Neural crest cell (in vitro differentiated cells): ENCODE measurements at places on chromosomes 13 and 19. TPM values are rescaled to one million over a fixed set of nuclear protein-coding genes. Genes with fewer than 3 reads are reported as not detected.

The ANGPTL8 gene
- total RNA-seq, result not detected in 2 replicates

The ZNF177 gene
- total RNA-seq, result 8.0 and 9.6 TPM in 2 replicates

The FXYD3 gene
- total RNA-seq, result 2.5 and 2.8 TPM in 2 replicates

The SIAH3 gene
- total RNA-seq, result 0.36 and 0.42 TPM in 2 replicates

The STOML3 gene
- not detected in 2 replicates for total RNA-seq

The ZNF784 gene
- total RNA-seq, result 11.0 and 12.4 TPM in 2 replicates

- no peak for DNase-seq
- no peaks in the 10 kb centered on the region for H3K27me3 ChIP-seq
- no peak overlapping the region for H3K27ac ChIP-seq
These were observed 823 bp downstream of the TLE5 start for GRCh38 chr19:3061182-3062161.

GRCh38 chr13:45807520-45808099, 43.9 kb downstream of the SIAH3 start:
- H3K4me3 ChIP-seq, result no peak overlapping the region
- no peaks in the 10 kb centered on the region for H3K36me3 ChIP-seq
- H3K4me1 ChIP-seq, result peaks cover 15% of the 10 kb centered on the region
- no peaks in the 10 kb centered on the region for H3K27me3 ChIP-seq
- H3K27ac ChIP-seq, result no peak overlapping the region
- DNase-seq, result peak; percentile 14

DNA sequence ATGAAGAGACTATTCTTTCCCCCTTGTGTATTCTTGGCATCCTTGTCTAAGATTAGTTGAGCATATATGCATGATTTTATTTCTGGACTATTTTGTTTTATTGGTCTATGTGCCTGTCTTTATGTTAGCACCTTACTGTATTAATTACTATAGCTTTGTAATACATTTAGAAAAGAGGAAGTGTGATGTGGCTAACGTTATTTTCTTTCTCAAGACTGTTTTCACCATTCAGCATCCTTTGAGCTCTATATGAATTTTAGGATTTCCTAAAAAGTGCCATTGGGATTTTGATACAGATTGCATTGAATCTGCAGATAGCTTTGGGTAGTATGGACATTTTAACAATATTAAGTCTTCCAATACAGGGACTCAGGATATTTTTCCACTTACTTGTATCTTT, 37.5 kb upstream of the PCDH20 start:
- no peak overlapping the region for H3K4me3 ChIP-seq
- no peaks in the 10 kb centered on the region for H3K36me3 ChIP-seq
- no peak overlapping the region for H3K27ac ChIP-seq
- no peaks in the 10 kb centered on the region for H3K27me3 ChIP-seq

DNA sequence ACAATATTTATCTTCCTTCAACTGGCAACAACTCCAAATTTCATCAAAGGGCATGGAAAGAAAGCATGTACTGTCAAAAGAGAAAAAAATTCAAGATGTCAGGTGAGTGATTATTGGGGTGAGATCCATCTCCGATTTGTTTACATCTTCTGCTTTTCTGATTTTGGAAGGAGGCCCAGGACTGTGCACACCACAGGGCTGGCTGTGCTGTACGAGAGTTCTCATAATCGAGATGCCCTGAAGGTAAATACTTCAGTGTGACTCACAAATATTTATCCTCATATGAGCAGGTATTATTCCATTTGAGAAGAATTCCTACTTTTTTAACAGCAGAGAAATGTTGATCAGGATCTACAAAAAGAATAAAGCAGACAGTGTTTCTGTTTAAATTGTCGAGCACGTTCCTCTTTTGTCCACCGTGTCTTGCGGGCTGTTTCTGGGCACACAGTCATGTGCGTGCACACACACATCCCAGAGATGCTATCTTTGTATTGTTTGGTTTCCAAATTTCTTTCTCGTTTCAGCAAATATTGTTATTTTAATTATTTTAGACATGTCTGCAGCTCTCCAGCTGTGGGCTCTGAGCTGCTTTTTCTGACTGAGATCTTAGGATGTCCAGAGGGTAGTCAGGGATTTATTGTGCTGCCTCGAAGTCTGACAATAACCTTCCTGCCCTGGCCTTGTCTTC, 103.8 kb downstream of the KL start:
- no peak for DNase-seq
- H3K27me3 ChIP-seq, result no peaks in the 10 kb centered on the region
- no peak overlapping the region for H3K4me3 ChIP-seq
- H3K36me3 ChIP-seq, result peaks cover 26% of the 10 kb centered on the region
- peaks cover 20% of the 10 kb centered on the region for H3K4me1 ChIP-seq

DNA sequence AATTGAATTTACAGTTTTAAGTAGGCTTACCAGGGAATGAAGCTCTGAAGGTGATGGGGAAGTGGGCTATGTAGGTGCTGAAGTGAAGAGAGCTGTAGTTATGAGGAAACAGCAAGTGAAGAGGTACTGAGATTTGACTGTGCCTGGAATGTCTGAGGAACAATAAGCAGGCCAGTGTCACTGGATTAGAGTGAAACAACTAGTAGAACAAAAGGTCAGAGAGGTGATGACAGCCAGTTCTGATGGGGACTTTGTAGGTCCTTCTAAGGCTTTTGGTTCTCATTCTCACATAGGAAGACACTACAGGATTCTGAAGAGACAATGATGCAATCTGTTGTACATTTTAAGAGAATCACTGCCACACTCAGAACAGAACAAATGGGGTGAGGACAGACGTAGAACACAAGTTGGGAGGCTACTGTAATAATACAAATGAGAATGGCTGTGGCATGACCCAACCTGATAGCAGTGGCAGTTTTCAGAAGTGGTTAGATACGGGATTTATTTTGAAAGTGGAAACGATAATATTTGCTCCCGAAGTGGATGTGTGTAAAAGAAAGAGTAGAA, 130.8 kb downstream of the MYCBP2 start:
- H3K4me1 ChIP-seq, result no peaks in the 10 kb centered on the region
- no peak for DNase-seq
- no peak overlapping the region for H3K27ac ChIP-seq
- no peaks in the 10 kb centered on the region for H3K27me3 ChIP-seq

- H3K36me3 ChIP-seq, result no peaks in the 10 kb centered on the region
- no peak for DNase-seq
- H3K4me1 ChIP-seq, result peaks cover 23% of the 10 kb centered on the region
- H3K27me3 ChIP-seq, result no peaks in the 10 kb centered on the region
These were observed 174.0 kb downstream of the DCT start for GRCh38 chr13:94305463-94305862.

- H3K4me1 ChIP-seq, result peaks cover 16% of the 10 kb centered on the region
- no peak overlapping the region for H3K27ac ChIP-seq
- no peaks in the 10 kb centered on the region for H3K27me3 ChIP-seq
- H3K36me3 ChIP-seq, result peaks cover 15% of the 10 kb centered on the region
- H3K4me3 ChIP-seq, result no peak overlapping the region
- no peak for DNase-seq
These were observed 45.0 kb downstream of the SLC7A1 start for GRCh38 chr13:29550430-29550988.

GRCh38 chr13:40568246-40569023, 98.0 kb downstream of the FOXO1 start:
- H3K4me3 ChIP-seq, result no peak overlapping the region
- H3K36me3 ChIP-seq, result no peaks in the 10 kb centered on the region
- peaks cover 36% of the 10 kb centered on the region for H3K4me1 ChIP-seq
- no peaks in the 10 kb centered on the region for H3K27me3 ChIP-seq

- H3K27ac ChIP-seq, result no peak overlapping the region
- no peaks in the 10 kb centered on the region for H3K36me3 ChIP-seq
- H3K4me3 ChIP-seq, result no peak overlapping the region
- DNase-seq, result peak; percentile 41
- H3K27me3 ChIP-seq, result no peaks in the 10 kb centered on the region
These were observed 25.8 kb downstream of the LACC1 start for GRCh38 chr13:43905435-43906031.

DNA sequence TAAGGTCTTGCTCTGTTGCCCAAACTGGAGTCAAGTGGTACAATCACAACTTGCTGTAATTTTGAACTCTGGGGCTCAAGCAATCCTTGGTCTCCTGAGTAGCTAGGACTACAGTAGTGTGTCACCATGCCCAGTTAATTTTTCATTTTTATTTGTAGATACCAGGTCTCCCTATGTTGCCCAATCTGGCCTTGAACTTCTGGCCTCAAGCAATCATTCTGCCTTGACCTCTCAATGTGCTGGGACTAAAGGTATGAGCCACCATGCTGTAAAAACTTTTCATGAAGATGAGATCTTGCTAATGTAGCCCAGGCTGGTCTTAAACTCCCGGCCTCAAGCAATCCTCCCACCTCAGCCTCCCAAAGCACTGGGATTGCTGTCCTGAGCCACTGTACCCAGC, 15.1 kb upstream of the NAA16 start:
- no peaks in the 10 kb centered on the region for H3K27me3 ChIP-seq
- no peaks in the 10 kb centered on the region for H3K4me1 ChIP-seq
- H3K4me3 ChIP-seq, result no peak overlapping the region
- H3K27ac ChIP-seq, result no peak overlapping the region

DNA sequence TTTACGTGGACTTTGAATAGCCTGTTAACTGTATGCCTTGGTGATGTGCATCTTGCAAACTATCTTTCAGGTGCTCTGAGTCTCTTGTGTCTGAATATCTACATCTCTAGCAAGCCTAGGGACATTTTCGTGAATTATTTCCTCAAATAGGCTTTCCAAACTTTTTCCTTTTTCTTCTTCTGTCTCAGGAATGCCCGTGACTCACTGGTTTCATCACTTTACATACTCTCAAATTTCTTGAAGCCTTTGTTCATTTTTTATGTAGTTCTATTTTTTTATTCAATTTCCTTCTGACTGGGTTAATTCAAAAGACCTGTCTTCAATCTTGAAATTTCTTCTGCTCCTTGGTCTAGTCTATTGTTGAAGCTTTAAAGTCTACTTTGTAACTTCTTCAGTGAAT, 332.2 kb downstream of the OXGR1 start:
- no peak overlapping the region for H3K27ac ChIP-seq
- no peaks in the 10 kb centered on the region for H3K27me3 ChIP-seq
- DNase-seq, result no peak
- H3K4me1 ChIP-seq, result no peaks in the 10 kb centered on the region
- no peak overlapping the region for H3K4me3 ChIP-seq
- H3K36me3 ChIP-seq, result no peaks in the 10 kb centered on the region

DNA sequence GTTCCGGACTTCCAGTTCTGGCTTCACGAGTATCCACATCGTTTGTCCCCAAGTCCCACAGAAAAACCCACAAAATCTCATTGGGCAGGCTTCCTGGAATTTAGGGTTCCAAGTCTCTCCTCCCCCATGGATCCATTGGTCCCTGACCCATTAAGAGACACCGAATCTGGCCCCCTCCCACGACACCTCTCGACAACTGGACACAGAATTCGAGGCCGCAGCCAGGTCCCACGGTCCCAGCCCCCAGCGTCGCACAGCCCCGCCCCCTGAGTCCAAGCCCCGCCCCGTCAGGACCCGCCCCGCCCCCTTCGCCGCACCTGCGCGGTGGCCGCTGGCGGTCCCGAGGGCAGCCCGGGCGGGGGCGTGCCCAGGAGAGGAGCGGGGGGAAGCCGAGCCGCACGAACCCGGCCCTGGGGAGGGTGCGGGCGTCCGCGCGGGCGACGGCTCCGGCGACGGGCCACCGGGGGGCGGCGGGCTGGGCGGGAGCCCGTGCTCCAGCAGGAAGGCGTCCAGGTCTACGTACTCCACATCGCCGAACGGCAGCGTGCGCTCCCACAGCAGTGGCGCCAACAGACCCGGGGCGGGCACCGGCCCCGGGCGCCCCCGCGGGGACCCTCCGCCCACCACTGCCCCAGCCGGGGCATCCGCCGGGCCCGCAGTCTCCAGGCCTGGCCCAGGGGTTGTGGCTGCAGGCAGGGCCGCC, 1.8 kb downstream of the DBP start:
- H3K27ac ChIP-seq, result no peak overlapping the region
- peak overlapping the region; percentile 74 for H3K4me3 ChIP-seq
- peaks cover 2% of the 10 kb centered on the region for H3K36me3 ChIP-seq
- H3K27me3 ChIP-seq, result peaks cover 51% of the 10 kb centered on the region
- peaks cover 49% of the 10 kb centered on the region for H3K4me1 ChIP-seq

GRCh38 chr13:93786846-93787489, 560.4 kb downstream of the GPC6 start:
- no peaks in the 10 kb centered on the region for H3K36me3 ChIP-seq
- peaks cover 6% of the 10 kb centered on the region for H3K4me1 ChIP-seq
- H3K27me3 ChIP-seq, result peaks cover 6% of the 10 kb centered on the region
- no peak overlapping the region for H3K4me3 ChIP-seq
- no peak overlapping the region for H3K27ac ChIP-seq

DNA sequence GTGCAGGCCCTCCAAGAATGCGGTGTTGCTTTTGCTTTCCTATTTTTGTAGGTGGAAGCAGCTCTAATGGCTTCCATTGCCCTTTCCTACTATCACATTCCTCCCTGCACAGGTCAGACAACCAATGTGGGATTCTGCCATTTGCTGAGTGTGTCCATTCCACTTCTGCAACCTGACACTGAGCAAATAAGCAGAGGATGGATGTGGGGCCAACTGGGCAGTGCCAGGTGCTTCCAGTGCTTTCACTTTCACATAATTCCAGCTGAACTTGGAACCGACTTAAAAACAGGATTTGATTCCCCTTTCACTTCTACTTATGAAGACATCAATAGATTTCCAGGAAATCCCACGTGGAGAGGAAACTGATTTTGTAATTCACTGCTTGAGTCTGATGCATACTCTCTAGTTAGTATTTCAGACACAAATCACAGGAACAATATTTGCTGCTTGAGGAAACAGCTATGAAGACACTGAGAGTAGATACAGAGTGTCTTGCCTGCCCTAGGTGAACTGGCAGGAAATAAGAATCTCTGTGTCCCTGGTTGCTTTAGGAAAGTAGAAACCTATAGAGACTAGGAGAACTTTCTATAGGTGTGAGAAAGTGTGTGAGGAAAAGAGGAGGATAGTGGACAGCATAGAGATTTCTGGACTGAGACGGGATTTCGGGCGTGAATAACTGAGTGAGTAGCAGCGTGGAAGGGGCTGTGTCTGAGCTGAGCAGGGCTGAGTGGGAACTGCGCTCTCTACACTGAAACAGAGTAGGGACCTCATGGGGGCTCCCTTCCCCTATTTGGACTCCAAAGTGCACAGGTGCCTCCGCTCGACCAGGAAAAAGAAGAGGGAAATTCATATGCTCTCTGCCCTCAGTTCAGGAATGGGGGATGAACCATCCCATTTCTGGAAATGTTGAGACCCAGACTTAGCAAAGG, 22.5 kb downstream of the LGALS16 start:
- H3K36me3 ChIP-seq, result no peaks in the 10 kb centered on the region
- H3K4me3 ChIP-seq, result no peak overlapping the region
- no peak overlapping the region for H3K27ac ChIP-seq

GRCh38 chr19:5333581-5334365, 6.8 kb downstream of the PTPRS start:
- no peaks in the 10 kb centered on the region for H3K36me3 ChIP-seq
- H3K27ac ChIP-seq, result no peak overlapping the region
- peaks cover 28% of the 10 kb centered on the region for H3K4me1 ChIP-seq
- DNase-seq, result no peak

DNA sequence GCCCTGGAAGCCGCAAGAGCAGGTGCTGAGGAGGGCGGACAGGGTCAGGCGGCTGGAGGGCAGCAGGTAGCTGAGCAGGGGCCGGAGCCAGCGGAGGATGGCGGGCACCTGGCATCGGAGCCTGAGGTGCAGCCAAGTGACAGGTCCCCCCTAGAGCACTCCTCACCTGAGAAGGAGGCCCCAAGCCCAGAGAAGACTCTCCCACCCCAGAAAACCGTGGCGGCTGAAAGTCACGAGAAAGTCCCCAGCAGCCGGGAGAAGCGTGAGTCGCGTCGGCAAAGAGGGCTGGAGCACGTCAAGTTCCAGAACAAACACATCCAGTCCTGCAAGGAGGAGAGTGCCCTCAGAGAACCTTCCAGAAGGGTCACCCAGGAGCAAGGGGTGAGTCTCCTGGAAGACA, 20.5 kb upstream of the USE1 start:
- DNase-seq, result no peak
- H3K27me3 ChIP-seq, result no peaks in the 10 kb centered on the region
- no peak overlapping the region for H3K27ac ChIP-seq
- H3K36me3 ChIP-seq, result peaks cover 32% of the 10 kb centered on the region
